ENCODE measurements at places on chromosomes 6 and 20.

- DNase-seq, result no peak
These were observed 102.2 kb downstream of the ZNF217 start for GRCh38 chr20:53491462-53491861.

- no peak for DNase-seq
These were observed 4.9 kb downstream of the BTBD3 start for GRCh38 chr20:11922561-11922960.

- DNase-seq, result no peak
These were observed 62.9 kb downstream of the TRMT6 start for GRCh38 chr20:5887386-5887785.

GRCh38 chr6:15970517-15970916, 158.4 kb upstream of the MYLIP start:
- no peak for DNase-seq

DNA sequence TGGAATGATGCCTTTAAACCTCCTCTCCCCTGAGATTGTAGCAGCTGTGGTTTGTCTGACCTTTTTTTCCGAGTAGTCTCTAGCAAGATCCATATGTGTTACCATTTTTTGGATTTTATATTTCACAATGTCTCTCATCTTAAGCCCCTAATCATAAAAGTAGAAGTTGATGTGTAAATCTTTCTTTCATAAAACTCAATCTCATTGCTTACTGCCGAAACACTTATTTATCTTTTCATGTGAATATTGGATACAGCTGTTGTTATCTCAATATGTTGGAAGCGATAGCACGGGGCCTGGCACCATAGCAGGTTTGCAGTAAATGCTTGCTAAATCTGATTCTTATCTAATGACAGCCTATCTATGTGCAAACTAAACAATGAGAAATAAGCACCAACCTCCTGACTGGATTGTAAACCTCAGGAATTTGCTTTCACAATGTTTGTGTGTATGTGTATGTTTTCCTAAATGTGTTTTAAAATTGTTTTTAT, 14.2 kb downstream of the SMPDL3A start:
- DNase-seq, result no peak

DNA sequence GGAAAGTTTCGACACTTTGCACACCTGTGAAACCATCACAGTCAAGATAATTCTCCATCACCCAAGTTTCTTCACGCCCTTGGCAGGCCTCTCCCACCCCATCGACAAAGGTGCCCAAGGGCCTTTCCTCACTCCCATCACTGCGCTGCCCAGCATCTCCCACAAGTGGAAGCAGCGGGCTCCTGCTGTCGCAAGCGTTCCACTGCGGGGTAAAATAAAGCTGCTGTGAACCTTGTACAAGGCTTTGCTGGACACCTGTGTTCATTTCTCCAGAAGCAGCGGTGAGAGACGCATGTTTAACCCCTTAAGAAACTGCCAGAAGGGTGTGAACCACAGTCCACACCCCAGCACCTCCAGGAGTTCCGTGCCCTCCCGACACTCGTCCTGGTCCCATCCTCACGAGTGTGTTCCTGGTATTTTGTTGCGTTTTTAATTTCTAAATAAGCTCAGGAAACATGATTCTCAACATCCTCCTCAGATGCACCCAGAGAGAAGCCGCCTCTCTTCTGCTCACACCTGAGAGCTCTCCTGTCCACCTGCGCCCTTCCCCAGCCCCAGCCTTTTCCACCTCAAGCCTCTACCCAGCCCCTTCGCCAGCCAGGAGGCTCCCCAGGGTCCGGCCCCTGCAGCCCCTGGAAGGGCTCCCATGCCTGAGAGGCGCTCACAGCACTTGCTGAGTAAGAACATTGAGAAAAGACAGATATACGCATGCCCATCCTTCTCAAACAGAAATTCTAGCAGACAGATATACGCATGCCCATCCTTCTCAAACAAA, 97.5 kb downstream of the TAF4 start:
- DNase-seq, result no peak

GRCh38 chr6:39755231-39755630, 30.0 kb upstream of the KIF6 start:
- no peak for DNase-seq

- no peak for DNase-seq
These were observed 65.8 kb upstream of the E2F3 start for GRCh38 chr6:20335872-20336271.

All from epithelial cell of proximal tubule (primary cell).